ENCODE measurements at places on chromosomes 2 and 18.

- no peak for DNase-seq
Measured at GRCh38 chr2:241125626-241126025, 23.5 kb upstream of the MTERF4 start.

- DNase-seq: no peak
Measured at GRCh38 chr18:78724214-78724914, 255.3 kb upstream of the SALL3 start.

DNA sequence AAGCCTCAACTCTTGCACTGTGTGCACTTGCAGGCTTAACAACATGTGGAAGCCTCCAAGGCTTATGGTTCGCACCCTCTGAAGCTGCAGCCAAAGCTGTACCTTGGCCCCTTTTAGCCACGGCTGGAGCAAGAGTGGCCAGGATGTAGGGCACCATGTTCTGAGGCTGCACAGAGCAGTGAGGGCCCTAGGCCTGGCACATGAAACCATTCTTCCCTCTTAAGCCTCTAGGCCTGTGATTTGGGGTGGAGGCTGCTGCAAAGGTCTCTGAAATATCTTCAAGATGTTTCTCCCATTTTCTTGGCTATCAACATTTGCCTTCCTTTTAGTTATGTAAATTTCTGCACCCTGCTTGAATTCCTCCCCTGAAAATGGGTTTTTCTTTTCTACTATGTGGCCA, 161.9 kb upstream of the SPATS2L start:
- no peak for DNase-seq

- no peak for DNase-seq
Measured at GRCh38 chr2:236352761-236353593, 88.8 kb upstream of the ASB18 start.

DNA sequence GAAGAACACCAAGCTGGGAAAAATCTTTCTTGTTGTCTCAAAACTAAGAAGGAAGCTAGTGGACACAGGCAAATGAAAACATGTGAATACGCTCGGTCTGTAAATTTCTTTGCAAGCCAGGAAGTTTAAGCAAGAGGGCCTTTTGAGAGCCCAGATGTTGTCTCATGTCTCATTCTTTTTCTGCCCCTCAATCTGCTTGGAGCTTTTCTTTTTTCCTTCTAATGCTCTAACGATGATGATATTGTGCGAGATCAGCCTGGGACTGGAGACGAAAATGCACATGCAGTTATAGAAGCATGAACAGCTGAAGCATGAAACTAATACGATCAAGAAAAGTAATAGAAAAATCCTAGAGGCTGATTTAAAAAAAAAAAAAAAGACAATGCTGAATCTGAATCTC, 138.6 kb upstream of the CHAC2 start:
- DNase-seq: no peak

- no peak for DNase-seq
Measured at GRCh38 chr2:141820893-141821292, 309.9 kb downstream of the LRP1B start.

- DNase-seq: no peak
Measured at GRCh38 chr2:227443889-227444568, 27.9 kb upstream of the AGFG1 start.

DNA sequence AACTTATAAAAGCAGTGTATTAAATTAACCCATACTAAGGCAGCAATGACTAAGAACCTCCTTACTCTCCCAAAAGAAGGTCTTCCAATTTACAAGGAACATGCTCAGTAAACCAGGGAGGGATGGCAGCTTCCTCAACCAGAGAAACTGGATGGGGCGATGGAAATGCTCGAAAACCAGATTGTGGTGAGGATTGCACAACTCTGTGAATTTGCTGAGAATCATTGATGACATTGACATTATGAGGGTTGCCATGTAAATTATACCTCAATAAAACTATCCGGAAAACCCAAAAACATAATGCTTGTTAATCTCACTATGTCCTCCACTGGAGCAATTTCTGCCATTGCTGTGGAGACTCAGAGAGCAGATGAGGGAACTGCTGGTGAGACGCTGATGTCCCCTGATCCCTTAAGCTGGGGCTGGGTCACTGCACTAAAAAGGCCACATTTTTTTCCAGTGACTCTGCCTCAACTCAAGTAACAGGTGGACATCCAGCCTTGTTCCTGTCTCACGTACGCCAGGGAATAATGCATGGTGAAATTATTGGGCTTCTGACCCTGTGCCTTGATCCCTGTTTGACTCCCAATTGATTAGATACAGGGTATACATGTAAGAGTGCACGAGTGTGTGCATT, 288.3 kb downstream of the CYP26B1 start:
- no peak for DNase-seq
